Stimulated activated CD4-positive, alpha-beta T cell treated with anti-CD3 and anti-CD28 coated beads, TNF-alpha, amount 100 ng/mL, for 4 hours (primary cell): ENCODE measurements at places on chromosomes 2 and 18.

DNA sequence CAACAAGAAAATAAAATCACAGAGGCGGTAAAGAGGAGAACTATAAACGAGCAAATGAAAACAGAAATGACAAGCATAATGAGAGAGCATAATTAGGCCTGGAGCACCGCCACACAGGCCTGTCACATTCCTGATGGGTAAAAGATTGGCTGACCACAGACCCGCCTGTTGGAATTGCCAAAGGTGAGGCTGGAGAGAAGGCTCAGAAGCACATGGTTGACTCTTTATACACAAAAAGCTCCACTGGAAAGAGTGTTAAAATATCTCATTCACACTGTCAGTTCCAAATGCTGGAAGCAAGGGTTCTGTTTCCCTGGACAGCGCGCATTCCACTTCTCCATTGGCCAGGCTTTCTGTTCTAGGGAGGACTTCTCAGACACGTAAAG is 5.9 kb upstream of the LGALSL start:
- DNase-seq = no peak

- DNase-seq = peak; percentile 39
Measured at GRCh38 chr18:58321986-58322385, 278.0 kb downstream of the NEDD4L start.

GRCh38 chr2:65019010-65019409 is 29.8 kb downstream of the SLC1A4 start:
- no peak for DNase-seq

DNA sequence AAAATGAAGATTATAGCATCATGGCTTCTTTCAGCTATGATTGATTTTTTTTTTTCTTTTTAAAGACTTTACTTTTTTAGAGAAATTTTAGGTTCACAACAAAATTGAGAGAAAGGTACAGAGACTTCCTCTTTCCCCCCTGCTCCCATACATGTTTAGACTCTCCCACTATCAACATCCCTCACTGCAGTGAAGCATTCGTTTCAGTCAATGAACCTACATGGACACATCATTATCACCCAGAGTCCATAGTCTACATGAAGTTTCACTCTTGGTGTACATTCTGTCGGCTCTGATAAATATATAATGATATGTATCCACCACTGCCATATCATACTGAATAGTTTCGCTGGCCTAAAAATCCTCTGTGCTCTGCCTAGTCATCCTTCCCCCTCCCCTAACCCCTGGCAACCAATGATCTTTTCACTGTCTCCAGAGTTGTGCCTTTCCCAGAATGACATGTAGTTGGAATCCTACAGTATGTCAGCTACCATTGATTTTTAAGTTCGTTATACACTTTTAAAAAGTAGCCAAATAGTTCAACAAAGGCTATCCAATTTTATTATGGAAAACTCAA is 86.8 kb downstream of the GPD2 start:
- DNase-seq = no peak

GRCh38 chr2:201073071-201073470 is 1.3 kb downstream of the NDUFB3 start:
- no peak for DNase-seq

DNA sequence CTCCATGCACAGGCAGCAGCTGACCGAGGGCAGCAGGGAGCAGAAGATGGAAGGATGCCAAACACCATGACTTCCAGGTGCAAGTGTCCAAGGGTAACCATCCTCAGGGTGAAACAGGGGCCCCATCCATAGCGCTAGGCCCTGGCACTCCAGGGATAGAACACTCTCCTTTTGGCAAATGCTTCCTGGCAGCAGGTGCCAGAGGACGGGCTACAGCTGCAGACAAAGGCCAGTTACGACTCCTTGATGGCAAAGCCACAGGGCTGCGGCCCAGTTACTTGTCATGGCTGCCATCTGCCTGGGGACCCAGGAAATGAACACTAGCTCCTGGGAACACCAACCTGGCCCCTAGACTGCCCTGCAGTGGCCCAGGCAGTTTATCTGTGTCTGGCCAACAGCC is 178.8 kb downstream of the TMEM163 start:
- DNase-seq = no peak

DNA sequence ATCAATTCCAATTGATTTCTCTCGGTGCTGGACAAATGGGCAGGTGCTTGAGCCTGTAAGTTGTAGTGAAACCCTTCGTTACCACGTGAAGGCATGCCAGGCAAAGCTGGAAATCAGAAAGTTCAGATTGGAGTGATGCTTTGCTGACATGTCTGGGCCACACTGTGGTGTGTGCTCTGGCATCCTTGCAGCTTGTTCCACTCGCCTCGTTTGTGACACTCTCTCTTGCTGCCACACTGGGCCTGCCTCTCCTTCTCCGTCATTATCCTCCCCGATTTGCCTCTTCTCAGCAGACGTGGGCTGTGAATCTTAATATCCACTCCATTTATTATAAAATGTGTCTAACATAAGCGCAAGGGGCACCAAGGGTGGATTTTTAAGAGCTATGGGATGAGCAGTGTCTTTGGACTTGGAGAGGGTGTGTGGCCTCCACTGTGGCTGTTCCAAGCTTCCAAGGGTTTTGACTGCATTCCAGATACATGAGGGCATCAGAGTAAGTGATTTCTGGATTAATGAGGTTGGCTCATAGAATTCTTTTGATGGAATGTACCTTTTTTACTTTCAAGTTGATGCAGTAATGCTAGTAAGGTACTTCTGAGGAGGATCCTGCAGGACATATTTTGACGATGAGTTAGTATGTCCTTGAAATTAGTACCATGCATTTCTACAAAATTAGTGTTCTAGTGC is 238.8 kb downstream of the TPGS2 start:
- no peak for DNase-seq

DNA sequence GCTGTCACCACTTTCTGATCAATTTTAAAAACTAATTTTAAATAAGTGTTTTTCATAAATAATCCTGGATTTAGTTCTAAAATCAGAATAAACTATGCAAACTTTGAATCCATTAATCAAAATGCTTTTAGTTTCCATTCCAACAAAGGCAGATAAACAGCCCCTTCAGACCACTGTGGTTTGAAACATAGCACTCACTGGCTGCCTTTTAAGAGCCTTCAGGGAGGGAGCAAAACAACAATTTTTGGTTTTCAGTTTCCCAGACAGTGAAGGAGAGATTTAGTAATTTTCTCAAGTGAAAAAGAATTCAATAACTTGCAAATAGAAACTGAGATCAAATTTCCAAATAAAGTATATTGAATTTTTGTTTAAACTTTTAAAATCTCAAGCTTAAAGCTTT is 46.1 kb downstream of the CDK15 start:
- DNase-seq = no peak

GRCh38 chr2:71551631-71551915 is 98.2 kb downstream of the DYSF start:
- no peak for DNase-seq

DNA sequence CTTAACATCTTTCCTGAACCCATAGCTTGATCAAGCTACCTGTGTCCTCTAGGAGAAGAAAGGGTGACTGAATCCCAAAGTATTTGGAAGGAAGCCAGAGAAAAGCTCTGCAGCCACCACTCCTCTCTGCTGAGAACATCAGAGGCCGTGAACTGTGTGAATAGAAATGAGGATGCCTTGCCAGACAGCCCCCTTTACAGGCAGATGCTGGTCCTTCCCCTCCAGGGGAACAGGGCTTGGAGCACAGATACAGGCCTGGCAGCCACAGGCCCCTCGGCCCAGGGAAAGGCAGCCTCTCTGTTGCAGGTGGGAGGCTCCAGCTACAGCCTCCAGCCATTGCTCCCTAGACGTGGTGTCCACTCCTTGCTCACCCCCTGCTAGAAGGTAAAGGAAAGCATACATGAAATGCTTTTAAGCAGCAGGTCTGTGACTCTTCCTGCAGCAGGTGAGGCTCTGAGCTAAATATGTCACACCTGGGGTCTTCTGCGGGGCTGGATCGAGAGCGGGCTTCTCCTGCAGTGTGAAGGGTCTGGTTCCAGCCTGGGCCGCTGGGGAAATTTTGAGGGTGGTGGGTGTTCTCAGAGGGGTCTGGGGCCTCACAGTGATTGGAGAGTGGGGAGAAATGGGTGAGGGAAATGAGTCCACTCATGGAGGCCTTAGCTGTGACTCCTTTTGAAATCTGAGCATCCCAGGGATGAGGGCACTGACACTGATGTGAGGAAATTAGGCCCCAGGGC is 234.0 kb downstream of the KLHL29 start:
- DNase-seq = no peak

DNA sequence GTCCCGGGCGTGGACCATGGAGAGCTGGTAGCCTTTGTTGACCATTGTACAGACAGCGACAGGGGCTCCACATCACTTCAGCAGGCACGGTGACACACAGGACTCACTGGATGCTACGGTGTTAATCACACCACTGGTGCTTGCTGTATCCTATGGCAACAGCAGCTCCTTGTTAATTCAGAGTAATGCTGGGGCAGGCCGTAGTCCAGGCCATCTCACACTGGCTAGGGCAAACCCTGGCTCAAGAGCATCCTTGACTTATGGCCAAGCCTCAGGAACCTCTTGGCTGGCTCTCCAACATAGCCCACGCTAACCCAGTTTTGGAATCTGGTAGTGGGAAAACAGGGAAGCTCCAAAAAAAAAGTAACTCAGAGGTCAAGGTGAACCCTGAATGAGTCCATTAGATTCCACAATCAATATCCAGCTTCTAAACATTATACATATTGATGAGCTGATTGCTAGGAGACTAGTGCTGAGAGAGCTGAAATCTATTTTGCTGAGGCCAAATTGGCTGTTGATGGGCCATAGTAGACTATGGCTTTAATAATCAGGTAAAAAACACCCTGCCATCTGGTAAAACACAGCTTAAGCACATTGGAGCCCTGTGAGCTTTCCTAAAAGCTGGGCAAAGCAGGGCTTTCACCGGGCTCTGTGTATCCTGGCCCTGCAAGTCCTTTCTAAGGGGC is 253.6 kb downstream of the PRKCE start:
- DNase-seq = no peak

GRCh38 chr18:52070291-52070756 is 269.7 kb upstream of the DCC start:
- DNase-seq = no peak

DNA sequence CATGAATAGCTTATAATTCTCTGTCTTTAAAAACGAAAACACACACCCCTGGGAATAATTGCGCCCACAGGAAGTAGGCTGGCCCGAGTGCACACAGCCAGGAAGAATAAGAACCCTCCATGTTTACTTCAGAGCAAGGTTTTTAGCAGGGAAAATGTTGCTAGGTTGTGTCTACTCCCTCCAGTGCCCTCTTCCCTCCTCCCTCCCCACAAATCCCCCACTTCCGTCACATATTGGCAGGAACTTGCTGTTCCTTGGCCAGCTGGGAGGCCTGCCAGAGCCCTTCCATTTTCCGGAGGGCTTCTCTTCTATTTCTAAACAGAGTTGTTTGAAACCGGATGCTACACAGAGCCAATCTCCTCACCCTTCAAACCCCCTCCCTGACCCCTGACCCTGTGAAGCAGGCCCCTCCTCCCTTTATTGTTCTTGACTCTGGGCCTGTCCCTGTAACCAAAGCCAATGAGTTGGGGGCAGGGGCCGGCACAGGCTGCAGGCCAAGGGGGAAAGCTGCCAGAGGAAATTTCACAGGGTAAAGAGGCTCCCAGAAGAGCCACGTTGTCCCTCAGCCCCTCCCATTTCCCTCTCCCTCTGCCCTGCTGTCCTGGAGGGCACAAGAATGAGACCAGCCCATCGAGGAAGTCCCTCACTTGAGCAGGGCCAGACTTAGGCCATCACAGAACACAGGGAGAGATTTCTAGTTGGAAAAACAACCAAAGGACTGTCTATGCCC is 49.8 kb upstream of the LGALSL start:
- DNase-seq = no peak

DNA sequence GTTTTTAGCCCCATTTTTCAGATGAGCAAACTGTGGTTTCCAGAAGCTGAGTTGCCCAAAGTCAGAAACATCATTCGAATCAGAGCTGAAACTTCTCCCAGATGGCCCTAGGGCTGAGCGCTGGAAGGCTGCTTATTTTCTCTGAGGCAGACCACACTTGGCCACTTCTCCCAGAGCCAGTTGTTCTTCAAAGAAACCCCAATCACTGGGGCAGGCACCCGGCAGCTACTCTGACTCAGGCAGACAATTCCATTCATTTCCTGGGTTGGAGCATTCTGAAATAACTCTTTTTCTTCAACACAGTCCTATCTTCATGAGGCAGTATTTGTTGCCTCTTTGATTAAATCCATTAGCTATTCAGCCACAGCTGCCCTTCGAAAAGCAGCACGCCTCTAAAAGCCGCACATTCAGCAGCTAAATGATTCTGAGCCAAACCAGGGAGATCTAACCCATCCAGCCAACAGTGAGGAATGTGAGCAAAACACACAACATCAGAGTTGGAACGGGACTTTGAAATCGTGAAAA is 40.9 kb downstream of the LRATD1 start:
- DNase-seq = no peak

DNA sequence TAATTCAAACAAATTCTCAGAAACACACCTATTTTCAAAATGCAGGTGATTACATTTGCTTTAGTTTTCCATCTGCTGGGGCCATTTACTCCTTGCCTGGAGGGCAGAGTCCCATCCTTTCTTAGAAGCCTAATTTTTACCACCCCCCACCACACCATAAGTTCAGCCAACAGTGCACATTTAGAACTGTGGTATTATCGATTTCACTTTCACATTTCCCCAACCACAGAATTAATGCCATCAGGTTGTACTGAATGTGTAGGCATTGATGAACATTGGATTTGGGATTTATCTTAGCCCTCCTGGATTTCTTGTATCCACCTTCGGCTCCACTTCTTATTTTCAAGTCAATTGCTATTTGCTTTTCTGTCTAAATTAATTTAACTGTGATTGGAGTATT is 4.5 kb downstream of the SCYGR3 start:
- no peak for DNase-seq

DNA sequence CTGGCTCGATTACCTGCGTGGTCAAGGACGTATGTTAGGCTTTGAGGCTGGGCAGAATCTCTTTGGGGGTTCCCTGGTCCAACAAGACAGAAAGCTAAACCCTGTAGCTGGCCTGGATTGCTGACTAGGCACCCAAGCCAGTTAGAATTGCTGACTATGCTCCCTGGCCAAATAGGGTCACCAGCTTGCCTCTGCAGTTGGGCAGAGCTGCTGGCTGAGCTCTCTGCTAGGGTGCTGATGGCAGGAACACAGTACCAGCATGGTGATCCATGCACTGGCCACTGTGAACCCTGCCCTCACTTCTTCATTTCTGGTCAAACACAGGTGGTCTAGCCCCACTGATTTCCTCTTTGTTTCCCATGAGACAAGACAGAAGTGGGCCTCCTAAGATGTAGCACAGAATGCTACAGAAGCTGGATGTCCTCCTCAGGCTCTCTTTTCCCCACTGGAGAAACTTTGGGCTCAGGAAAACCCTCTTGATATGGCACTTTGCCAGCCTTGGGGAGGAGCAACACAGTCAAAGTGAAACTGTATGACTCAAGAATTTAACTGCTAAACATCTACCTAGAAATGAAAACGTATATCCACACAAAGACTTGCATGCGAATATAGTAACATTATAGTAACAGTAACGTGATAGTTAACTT is 20.8 kb downstream of the SP140L start:
- no peak for DNase-seq
